ENCODE measurements at places on chromosomes 2 and 18.
A peak's percentile ranks its signal among the peaks of the same experiment; 100 is the strongest.

- peak; percentile 12 for DNase-seq
These were observed 34.1 kb downstream of the WDR35 start for GRCh38 chr2:19955544-19956422.

- no peak for DNase-seq
These were observed 74.0 kb upstream of the DSG1 start for GRCh38 chr18:31243740-31244512.

DNA sequence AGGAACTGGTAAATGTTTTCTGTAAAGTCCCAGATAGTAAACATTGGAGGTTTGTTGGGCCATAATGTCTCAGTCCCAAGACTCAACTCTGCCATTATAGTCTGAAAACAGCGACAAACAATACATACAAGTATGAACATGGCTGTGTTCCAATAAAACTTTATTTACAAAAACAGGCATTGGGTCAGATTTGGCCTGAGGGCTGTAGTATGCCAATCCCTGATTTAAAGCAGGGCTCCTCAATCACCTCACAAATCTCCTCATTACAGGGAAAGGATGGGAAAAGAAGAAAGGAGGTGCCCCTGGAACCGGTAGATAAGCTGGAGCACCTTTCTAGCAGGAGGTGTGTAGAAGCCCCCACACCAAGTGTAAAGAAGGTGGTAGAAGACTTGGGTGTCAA is 48.9 kb upstream of the UPP2 start:
- no peak for DNase-seq

- DNase-seq: peak; percentile 29
These were observed 148.6 kb downstream of the B3GNT2 start for GRCh38 chr2:62344472-62344871.

GRCh38 chr2:67453310-67453709 is 56.2 kb downstream of the ETAA1 start:
- no peak for DNase-seq

GRCh38 chr2:85596026-85596333 is 435 bp downstream of the RNF181 start:
- no peak for DNase-seq

- no peak for DNase-seq
These were observed 1.6 kb downstream of the COX7A2L start for GRCh38 chr2:42359304-42359964.

- no peak for DNase-seq
These were observed 41.6 kb downstream of the LRRC30 start for GRCh38 chr18:7272311-7273049.

DNA sequence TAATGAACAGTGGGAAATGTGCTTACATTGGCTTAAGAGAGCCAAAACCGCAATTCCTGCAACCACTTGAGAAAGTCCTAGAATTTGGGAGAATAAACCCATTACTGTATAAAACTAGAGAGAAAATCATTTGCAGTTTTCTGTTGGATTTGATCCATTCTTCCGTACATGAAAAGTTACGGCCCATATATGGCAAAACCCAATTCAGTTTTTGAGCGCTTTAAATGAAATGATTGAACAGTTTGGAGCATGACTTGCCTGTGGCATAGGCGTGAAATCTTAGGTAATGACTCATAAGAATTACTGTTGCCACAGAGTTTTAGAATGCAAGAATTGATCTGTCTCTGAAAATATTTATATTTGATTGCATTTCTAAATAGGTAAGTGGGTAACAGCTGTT is 52.0 kb downstream of the PHLPP1 start:
- DNase-seq: no peak

DNA sequence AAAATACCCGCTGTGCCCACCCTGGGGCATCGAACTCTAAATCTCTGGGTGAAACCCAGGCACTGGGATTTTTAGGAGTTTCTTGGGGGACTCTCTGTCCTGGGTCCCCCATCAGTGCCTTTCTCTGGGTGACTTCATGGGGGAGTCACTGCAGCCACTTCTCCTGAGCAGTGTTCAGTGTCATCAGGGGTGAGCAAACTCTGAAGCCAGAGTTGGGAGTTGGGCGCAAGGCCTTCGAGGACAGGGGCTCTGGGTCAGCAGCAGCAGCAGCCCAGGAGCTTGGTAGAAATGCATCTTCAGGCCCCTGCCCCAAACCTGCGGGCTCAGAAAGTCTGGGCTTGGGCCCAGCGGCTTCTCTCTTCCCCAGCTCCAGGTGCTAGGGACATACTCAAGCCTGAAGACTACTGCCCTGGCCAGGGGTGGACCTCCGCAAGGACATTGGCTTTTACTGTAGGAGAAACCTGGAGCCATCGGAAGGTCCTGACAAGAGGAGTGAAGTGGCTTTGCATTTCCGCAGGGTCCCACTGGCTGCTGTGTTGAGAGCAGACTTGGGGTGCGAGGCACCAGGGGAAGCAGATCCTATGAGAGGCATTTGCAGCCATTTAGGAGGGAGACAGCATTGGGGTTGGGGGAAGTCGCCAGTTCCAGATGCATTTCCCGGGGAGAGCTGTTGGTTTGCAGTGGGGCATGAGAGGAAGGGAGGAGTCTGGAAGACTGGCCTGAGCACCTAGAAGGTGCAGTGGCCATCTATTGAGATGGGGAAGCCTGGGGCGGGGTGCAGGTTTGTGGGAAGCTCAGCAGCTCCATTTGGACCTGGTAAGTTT is 51.5 kb upstream of the FAHD2A start:
- DNase-seq: no peak

- DNase-seq: no peak
These were observed 200.6 kb downstream of the PPP1R1C start for GRCh38 chr2:182186132-182186735.

GRCh38 chr18:59612381-59612780 is 84.8 kb downstream of the CCBE1 start:
- DNase-seq: no peak

Measured in stimulated activated CD4-positive, alpha-beta T cell treated with anti-CD3 and anti-CD28 coated beads, Interleukin-1b, Interleukin-23, amount 100 ng/mL, for 48 hours (primary cell).